ENCODE measurements at places on chromosomes 6 and 20.

DNA sequence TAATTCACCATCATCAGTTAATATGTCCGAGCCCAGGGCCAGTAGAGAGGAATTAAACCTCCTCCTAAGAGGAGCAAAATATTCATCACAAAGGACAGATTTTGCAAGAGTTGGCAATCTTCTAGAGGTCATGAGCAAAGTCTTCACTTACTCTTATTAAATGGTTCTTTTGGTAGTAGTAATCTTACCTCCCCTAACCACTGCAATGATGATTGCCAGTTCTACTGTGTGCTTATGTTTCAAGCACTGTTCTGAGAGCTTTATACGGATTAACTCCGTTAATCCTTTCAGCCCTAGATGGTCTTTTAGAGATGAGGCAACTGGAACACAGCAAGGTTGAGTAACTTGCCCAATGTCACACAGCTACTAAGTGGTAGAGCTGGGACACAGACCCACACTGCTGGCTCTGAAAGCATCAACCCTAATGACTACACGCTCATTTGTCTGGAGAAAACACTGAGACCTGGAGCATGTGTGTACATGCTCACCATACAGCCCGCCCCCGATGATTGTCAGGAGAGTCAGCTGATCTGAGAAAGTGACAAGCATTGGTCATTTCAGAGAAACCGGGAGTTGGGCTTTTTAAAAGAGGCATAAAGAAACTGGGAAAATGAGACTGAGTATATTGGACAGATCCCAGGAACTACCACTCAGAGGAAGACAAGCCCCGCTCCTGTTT, 276.0 kb downstream of the NRN1 start:
- no peak overlapping the region for H3K4me3 ChIP-seq
- H3K4me1 ChIP-seq = no peaks in the 10 kb centered on the region
- no peaks in the 10 kb centered on the region for H3K36me3 ChIP-seq
- no peaks in the 10 kb centered on the region for H3K27me3 ChIP-seq

GRCh38 chr20:19008497-19008896, 194.9 kb downstream of the SCP2D1 start:
- no peak overlapping the region for H3K27ac ChIP-seq
- no peaks in the 10 kb centered on the region for H3K27me3 ChIP-seq
- no peak for DNase-seq

DNA sequence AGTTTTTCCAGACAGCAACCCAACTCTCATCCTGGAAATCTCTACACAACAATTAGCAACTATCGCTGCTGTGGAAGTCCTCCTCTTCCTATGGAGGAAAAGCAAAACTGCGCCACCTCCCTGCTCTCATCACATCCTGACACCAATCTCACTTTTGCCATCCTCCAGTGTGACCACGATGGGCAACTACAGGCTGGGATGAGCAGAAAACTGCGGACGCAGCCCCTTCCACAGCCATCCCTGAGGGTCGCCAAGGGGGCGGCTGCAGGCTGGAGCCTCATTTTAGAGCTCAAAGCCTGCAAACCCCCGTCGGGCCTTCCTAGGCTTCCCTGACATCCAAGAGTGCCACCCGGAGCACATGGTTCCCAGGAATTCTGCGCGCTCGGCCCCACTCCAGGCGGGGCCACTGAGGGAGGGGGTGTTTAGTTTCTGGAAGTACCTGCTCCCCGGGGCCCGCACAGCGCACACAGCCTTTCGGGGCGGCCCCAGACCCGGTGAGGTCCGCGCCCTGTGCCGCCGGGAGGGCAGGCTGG, 1.2 kb downstream of the TCFL5 start:
- peaks cover 35% of the 10 kb centered on the region for H3K4me1 ChIP-seq
- H3K4me3 ChIP-seq = peak overlapping the region; percentile 63
- peaks cover 9% of the 10 kb centered on the region for H3K27me3 ChIP-seq
- peaks cover 7% of the 10 kb centered on the region for H3K36me3 ChIP-seq

GRCh38 chr6:39904946-39905639, 29.2 kb downstream of the MOCS1 start:
- no peaks in the 10 kb centered on the region for H3K27me3 ChIP-seq
- no peak for DNase-seq
- H3K36me3 ChIP-seq = no peaks in the 10 kb centered on the region
- H3K27ac ChIP-seq = no peak overlapping the region
- H3K4me1 ChIP-seq = no peaks in the 10 kb centered on the region

GRCh38 chr20:2469991-2470422, 582 bp downstream of the SNRPB start:
- H3K4me3 ChIP-seq = peak overlapping the region; percentile 78
- peak overlapping the region; percentile 90 for H3K27ac ChIP-seq

DNA sequence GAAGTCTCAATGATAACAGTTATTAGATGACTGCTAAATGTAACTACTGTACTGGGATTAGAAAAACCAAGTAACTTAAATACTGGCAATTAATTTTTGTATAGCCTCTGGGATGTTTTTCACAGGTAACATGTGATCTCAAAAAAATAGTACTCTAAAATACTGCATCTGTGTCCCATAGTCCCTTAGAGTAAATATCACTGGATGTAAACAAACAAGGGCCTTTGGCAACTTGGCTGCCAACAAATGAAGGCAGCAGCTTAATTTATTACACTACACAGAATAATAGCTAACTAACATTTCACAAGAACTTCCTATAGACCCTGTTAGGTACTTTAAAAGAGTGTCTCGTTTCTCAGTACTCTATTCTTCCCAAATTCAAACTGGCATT, 14.0 kb downstream of the ARHGAP18 start:
- H3K27ac ChIP-seq = no peak overlapping the region
- no peaks in the 10 kb centered on the region for H3K27me3 ChIP-seq
- no peak for DNase-seq
- no peak overlapping the region for H3K4me3 ChIP-seq
- no peaks in the 10 kb centered on the region for H3K4me1 ChIP-seq

GRCh38 chr6:100509101-100509500, 44.4 kb upstream of the SIM1 start:
- H3K4me3 ChIP-seq = no peak overlapping the region
- H3K36me3 ChIP-seq = peaks cover 24% of the 10 kb centered on the region
- H3K4me1 ChIP-seq = no peaks in the 10 kb centered on the region

- no peak for DNase-seq
- no peaks in the 10 kb centered on the region for H3K27me3 ChIP-seq
- no peaks in the 10 kb centered on the region for H3K4me1 ChIP-seq
- no peak overlapping the region for H3K4me3 ChIP-seq
- H3K36me3 ChIP-seq = no peaks in the 10 kb centered on the region
These were observed 170.9 kb downstream of the KLHL32 start for GRCh38 chr6:97095311-97095850.

DNA sequence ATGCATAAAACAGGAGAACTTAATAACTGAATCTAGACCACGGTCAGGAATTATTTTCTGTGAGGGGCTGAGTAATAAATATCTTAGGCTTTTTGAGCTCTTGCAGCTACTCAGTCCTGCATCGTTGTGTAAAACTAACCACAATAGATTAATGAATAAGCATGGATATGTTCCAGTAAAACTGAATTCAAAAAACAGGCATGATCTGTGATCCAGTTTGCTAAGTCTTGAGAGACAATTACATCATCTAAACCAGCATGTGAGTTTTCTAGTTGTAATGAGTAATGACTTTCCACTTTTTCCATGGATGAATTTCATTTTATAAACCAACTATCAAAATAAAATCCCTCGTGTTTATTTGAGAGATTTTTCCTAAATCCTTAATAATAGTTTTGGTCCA, 336.8 kb downstream of the RFPL4B start:
- no peaks in the 10 kb centered on the region for H3K36me3 ChIP-seq
- H3K27ac ChIP-seq = no peak overlapping the region
- H3K4me1 ChIP-seq = peaks cover 6% of the 10 kb centered on the region
- no peak for DNase-seq
- peaks cover 3% of the 10 kb centered on the region for H3K27me3 ChIP-seq

DNA sequence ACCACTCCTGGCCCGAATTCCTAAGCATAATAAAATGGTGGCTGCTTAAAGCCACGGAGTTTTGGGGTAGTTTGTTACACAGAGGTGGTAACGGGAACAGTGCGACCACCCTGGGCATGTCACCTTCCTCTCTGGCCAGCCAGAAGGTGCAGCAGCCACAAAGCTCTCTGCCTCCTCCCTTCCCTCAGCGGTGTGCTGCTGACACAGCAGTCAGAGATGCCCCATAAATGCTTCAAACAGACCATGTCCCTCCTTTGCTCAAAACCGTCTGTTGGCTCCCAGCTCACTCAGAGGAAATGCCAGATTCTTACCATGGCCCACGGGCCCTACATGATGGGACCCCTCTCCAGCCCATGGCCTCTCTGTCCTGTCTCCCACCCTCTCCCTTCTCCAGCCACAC, 12.1 kb upstream of the TCF15 start:
- H3K36me3 ChIP-seq = no peaks in the 10 kb centered on the region
- H3K4me1 ChIP-seq = peaks cover 9% of the 10 kb centered on the region
- H3K27me3 ChIP-seq = no peaks in the 10 kb centered on the region
- H3K4me3 ChIP-seq = no peak overlapping the region
- no peak for DNase-seq

DNA sequence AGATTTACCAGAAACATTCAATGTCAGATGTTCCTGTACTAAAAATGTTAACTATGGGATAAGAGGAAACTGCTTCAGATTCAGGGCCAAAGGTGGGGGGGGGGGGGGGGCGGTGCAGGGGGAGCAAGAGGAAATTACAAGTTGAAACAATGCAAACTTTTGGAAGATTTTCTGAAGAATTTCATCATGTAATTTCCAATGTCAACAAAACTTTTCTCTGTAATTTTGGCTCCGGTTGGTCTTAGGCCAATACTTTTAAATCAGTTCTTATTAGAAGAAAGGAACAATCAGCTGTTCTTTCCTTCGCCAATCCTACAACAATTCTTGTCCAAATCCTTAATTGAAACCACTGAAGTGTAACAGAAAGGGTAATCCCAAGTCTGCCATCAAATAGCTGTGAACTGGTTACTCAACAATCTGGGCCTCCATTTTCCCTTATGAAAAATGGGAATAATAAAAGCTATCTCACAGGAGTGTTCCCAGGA, 13.1 kb downstream of the UQCC1 start:
- H3K27me3 ChIP-seq = no peaks in the 10 kb centered on the region
- no peaks in the 10 kb centered on the region for H3K4me1 ChIP-seq
- H3K4me3 ChIP-seq = no peak overlapping the region
- no peak for DNase-seq

DNA sequence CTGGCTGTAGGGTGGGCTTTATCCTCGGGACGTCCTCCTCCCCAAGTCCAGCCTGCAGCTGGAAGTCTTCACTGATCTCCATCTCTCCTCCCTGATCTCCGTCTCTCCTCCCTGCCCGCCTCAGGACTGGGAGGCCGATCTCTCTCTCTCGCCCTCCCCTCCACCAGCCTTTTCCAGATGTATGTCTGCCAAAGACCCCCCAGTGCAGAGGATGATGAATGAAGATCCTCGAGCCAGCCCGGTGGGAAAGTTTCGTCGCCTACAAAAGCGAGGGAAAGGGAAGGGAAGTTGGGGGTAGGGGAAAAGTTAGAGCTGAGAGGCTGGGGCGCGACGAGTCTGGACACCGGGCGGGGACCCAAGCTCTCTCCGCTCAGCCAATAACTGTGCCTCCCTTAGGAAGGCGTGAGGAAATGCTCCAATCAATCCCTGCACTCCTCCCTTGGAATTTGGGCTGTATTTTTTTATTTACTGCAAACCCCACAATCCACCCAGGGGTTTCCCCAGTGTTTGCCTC, 595 bp upstream of the SRF start:
- peak overlapping the region; percentile 87 for H3K27ac ChIP-seq
- no peaks in the 10 kb centered on the region for H3K27me3 ChIP-seq
- peaks cover 1% of the 10 kb centered on the region for H3K36me3 ChIP-seq
- no peak for DNase-seq

GRCh38 chr6:110971468-110971867, 10.4 kb upstream of the RPF2 start:
- no peak for DNase-seq
- no peak overlapping the region for H3K4me3 ChIP-seq
- no peaks in the 10 kb centered on the region for H3K27me3 ChIP-seq
- no peak overlapping the region for H3K27ac ChIP-seq
- peaks cover 4% of the 10 kb centered on the region for H3K36me3 ChIP-seq
- H3K4me1 ChIP-seq = no peaks in the 10 kb centered on the region

- no peak overlapping the region for H3K4me3 ChIP-seq
- no peak overlapping the region for H3K27ac ChIP-seq
- no peak for DNase-seq
These were observed 44.7 kb downstream of the GSTA2 start for GRCh38 chr6:52718550-52718949.

DNA sequence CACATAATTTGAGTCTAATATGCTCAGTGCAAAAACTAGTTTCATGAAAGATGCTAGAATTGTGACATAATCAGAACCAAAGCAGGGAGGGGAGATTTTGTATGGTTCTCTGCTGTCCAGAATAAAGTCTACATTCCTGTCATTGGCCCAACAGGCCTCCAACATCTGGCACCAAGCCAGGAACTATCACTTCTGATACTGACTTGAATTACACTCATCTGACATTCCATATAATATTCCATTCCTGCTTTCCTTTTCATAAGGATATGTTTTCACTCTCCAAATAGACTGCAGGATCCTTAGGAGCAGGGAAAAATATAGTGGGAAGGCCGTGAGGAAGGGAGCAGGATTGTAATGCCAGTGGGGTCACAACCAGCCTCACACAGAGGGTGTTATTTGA, 84.6 kb upstream of the BTN3A2 start:
- no peaks in the 10 kb centered on the region for H3K27me3 ChIP-seq
- peaks cover 3% of the 10 kb centered on the region for H3K4me1 ChIP-seq
